ENCODE measurements at places on chromosomes 4 and X.

DNA sequence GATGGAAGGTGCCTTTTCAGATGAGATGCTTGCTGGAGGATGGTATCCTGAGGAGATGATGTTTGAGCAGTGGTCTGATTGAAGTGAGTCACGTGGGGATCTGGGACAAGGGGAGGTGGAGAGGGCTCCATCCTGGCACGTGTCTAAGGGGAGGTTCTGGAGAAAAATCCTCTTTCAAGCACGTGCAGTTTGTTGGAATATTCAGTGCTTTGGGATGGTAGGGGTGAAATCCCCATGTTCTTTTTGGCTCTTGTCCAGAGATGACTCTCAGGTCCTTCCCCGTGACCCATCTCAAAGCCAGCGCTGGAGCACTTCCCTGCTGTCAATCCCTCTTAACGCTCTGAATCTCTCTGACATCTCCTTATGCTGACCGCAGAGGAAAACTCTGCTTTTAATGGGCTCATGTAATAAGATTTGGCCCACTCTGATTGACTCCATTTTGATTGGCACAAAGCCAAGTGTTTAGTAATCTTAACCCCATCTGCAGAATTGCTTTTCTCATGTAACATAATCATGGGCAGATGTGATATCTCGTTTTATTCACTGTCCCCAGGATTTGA is 10.8 kb upstream of the KLKB1 start:
- peak; percentile 42 for DNase-seq

GRCh38 chrX:112085149-112085548 is 2.6 kb upstream of the TRPC5 start:
- no peak for DNase-seq

DNA sequence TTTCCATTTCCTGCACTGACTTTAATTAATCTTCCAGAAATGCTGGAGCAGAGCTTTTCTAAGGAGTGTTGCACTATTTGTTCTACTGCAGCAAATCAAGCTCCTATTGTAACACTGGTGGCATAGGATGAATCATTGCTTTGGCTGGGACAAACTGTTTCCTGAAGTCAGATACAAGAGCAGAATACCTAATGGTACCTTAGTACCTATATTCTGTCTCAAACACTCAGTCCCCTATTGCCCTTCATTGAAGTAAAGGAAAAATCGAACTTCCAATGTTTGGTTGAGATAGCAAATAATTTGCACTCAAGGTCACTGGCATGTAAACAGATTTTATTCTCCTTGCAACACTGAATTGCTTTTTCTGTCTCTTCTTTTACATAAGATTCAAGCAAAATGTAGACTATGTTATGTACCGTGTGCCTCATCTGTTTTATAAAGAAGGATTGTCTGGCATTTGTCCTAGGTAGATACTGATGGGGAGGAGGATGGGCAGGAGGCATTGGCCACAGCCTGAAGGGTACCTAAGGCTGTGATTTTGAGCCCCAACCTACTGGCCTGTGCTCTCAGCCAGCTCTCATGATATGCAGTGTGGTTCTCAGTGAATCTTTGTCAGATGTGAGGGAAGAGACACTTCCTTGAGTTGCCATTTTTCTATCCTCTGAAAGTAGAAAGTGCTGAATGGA is 141.6 kb downstream of the AASDH start:
- no peak for DNase-seq

DNA sequence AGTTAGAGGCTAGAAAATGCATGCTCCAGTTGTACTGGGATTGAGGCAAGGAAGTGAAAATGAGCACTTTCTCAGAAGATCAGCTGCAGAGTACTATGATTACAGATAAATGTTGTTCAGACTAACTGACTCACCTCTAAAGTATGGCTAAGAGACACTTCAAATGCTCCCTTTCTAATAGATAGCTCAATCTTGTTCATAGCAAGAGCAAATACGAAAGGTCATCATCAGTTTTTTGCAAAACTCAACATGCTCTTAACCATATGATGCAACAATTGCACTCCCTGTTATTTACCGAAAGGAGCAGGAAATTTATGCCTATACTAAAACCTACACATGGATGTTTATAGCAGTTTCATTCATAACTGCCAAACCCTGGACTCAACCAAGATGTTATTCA is 838.4 kb upstream of the INTU start:
- DNase-seq = no peak

DNA sequence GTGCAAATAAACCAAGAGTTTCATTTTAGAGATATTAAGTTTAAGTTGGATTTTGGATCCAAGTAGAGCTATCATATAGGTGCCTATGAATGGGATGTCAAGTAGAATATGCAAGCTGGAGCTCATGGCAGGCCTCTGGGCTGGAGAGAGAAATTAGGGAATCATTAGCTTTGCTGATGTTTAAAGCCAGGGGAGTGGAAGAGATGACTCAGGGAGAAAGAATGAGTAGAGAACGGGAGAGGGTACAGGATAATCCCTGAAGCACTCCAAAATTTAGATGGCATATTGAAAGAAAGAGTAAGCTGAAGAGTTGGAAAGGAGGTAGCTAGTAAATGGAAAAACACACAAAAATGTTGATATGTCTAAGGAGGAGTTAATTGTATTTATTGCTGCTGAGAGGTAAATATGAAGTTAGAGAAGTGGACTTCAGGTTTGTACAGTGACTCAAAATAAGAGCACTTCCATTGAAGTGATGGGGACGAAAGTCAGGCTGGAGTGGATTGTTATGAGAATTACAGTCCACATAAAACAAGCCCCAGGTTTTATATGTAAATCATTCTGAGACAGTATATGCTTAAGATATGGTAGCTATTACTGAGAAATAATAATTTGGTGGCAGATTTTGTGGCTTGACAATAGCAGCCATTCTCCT is 72.5 kb upstream of the GRXCR1 start:
- DNase-seq = no peak

- no peak for DNase-seq
Observed at GRCh38 chr4:76692761-76693160, 205.2 kb downstream of the SOWAHB start.

DNA sequence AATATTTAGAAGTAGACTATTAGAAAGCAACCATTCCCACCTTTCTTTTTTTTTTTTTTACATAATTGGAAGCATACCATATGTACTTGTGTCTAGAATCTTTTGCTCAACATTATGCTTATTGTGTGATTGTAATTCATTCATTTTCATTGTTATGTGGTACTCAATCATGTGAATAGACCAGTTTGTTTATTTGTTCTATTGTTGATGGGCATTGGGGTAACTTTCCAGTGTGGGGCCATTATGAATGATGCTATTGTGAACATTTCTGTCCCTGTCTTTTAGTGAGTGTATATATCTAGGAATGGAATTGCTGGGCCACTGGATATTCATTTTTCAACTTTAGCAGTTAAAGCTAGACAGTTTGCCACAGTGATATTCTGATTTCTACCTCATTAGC is 62.5 kb upstream of the MCUB start:
- no peak for DNase-seq

- DNase-seq = no peak
Observed at GRCh38 chr4:4781936-4782707, 77.3 kb upstream of the MSX1 start.

- no peak for DNase-seq
Observed at GRCh38 chr4:165631208-165631894, 241.7 kb upstream of the TLL1 start.

GRCh38 chrX:117871796-117872195 is 244.8 kb downstream of the KLHL13 start:
- DNase-seq = no peak

DNA sequence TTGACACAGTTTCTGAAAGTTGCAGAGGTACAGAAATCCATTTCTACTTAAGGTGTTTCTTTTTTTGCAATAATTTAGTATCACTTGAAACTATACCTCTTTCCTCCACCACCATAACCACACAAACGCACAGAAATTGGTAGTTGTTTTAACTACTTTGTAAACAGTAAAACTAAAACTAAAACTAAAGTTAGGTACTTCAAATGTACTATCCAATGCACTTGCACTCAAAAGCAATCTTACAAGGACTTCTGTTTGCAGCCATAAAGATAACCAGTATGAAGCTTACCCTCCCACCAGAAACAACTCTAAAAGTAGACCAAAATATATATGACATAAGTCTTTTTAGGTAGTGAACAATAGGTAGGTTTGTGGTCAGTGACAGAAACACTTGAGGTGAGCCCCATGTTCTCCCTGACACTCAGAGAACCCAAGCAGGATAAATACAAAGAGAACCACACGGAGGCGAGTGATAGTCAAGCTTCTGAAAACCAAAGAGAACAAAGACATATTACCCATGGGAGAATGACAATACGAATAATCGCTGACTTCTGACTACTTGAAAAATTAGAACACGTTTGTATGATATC is 72.2 kb upstream of the VBP1 start:
- DNase-seq = no peak

- DNase-seq = no peak
Observed at GRCh38 chr4:89719536-89720090, 117.3 kb downstream of the SNCA start.

DNA sequence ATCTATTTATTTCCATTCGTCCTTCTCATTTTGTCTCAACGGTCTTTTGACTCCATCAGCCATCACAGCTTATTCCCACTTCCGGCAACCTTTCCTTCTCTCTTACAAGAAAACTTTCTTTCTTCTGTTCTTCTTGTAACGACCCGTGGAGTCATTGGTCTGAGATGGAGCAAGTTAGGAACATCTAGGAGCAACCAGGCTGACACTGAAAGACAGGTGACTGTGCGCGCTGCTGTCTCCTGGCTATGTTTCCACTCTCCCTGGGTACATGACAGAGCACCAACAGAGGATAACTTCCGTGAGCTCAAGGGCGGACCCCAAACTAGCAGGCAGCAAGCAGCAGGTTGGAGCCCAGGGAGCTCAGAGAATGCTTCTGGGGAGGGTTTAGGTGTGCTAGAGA is 2.5 kb downstream of the FGF5 start:
- no peak for DNase-seq

DNA sequence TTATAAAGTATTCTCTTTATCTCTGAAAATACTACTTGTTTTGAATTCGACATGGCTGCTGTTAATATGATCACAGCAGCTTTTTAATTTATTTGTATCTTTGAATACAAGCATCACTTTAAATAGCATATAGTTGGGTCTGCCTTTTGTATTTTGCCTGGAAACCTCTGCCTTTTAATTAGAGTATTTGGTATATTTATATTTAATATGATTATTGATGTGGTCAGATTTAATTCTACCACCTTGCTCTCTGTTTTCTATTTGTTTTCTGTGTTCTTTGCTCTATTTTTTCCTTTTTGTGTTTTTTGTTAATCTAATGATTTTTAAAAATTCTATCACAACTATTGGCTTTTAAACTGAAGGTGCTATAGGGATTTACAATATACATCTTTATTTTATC is 21.7 kb downstream of the STK32B start:
- DNase-seq = no peak

GRCh38 chrX:48752498-48752897 is 9.0 kb upstream of the GLOD5 start:
- no peak for DNase-seq

Data from NCI-H524 treated with DMSO at 0.1 percent for 48 hours (cell line).